ENCODE measurements at places on chromosomes 1 and 21.

DNA sequence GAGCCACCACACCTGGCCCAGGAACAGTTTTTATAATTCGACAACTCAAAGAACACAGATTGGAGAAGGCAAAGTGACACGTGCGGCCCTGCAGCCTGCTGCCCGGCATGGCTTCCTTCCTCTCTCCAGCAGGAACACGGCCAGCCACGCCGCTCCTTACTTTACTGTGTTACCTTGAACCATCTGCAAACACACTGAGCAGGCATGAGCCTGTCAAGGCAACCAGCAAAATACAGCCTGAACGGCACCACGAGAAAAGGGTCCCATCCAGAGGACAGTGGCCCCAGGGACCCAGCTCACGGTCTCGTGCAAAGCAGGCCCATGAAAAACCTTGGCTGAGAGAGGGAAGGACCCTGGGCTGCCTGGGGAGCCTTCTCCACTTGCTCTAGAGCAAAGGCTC, 38.8 kb downstream of the NPHP4 start:
- no peak for DNase-seq

DNA sequence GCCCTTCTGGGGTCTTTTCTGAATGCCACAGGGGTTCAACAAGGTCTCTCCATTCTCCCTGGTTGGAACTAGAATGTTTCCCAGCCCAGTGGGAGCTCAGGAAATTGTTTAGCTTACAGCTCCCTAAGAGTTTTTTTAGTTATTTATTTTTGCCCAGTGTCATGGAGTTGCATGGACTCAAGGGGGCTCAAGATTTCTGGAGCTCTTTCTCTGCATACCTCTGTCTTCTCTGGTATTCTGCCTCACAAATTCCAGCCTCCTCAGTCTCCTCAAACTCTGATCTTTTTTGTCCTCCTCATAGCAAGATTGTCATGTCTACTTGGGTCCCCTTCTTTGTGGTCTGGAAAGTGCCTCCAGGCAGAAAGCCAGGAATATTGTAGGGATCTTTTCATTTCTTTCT, 15.9 kb upstream of the PPP2R5A start:
- DNase-seq: no peak

DNA sequence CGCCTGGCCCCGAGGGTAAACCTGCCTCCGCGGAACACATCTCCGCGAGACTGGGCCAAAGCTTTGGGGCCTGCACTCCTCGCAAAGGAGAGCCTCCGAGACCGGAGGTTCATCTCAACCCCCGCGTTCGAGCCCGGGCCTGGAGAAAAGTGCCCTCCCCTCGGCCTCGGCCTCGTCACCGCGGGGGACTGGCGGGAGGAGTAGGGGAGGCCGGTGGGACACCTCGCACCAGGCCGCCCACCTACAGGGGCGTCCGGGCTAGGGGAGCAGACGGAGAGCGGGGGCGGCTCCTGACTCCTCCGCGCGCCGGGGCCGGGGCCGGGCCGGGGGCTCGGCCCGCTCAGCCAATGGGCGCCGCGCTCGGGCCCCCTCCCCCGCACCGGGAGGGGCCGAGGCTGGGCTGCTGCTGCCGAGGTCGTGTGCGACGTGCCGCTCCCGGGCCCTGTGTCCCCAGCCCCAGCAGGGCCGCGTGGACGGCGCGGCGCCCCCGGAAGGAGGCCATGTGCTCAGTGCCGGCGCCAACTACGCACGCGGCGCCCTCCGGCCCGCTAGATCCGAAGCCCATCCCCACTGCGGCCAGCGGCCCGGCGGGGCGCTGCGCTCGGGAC, 684 bp downstream of the SLC2A1 start:
- DNase-seq: peak; percentile 85

- no peak for DNase-seq
Measured at GRCh38 chr1:48250572-48250971, 28.1 kb downstream of the SLC5A9 start.

GRCh38 chr1:244216836-244217235, 165.8 kb downstream of the ZBTB18 start:
- DNase-seq: no peak

DNA sequence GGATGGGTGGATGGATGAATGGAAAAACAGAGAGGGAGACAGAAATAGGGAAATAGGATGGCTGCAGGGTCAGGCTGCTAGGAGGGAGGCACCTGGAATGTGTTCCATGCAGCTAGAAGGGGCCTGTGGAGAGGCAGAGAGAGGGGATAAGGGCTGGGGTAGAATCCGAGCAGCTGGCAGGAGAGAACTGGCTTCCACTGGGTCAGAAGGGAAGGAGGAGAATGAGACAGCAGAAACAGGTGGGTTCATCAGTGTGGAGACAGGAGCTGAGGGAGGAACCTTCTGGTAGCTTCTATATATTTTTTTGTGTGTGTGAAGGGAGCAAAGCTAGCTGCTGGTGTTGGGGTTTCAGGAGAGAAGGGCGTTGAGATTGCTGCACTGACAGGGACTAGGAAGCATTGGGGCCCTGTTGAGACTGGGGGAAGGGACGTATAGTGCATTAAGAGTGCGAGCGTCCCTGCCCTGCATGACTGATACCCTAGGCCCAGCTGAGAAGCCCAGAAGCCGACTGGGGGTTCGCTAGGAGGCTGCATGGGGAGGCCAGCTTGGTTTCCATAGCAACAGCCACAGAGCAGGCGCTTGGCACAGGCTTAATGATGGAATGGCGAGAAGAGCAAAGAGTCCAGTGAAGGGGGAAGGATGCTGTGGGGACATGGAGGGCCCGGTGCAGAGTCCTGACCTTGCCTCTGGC, 14.8 kb upstream of the KIF21B start:
- no peak for DNase-seq

DNA sequence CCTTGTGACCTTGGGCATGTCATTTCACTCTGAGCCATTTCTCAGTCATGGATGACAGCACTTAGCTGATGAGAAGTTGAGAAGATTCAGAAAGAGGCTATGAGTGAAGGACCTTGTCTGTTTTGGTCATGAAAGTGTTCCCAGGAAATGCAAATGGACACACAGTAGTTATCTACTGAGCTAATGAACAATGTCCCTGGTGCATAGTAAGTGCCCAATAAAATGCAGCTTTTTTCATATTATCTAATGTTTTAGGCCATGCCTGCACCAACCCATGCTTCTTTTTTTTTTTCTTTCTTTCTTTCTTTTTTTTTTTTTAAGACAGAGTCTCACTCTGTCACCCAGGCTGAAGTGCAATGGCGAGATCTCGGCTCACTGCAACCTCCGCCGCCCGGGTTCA, 44.4 kb upstream of the EPB41 start:
- DNase-seq: no peak

- no peak for DNase-seq
Measured at GRCh38 chr1:245687152-245687635, 532.4 kb downstream of the KIF26B start.

- DNase-seq: peak; percentile 48
Measured at GRCh38 chr1:27981145-27981544, 21.4 kb downstream of the XKR8 start.

DNA sequence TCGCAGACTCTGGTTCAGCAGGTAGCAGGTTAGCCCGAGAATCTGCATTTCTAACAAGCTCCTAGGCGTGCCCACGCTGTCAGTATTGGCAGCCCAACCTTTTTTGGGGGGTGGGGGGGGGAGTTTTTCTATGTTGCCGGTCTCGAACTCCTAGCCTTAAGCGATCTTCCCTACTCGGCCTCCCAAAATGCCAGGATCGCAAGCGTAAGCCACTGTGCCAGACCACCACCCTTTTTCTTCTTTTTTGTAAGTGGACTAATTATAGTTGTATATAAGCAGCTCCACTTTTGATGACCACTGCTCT, 480 bp upstream of the MIS18A start:
- no peak for DNase-seq

GRCh38 chr1:61247881-61248752, 165.8 kb downstream of the NFIA start:
- no peak for DNase-seq

DNA sequence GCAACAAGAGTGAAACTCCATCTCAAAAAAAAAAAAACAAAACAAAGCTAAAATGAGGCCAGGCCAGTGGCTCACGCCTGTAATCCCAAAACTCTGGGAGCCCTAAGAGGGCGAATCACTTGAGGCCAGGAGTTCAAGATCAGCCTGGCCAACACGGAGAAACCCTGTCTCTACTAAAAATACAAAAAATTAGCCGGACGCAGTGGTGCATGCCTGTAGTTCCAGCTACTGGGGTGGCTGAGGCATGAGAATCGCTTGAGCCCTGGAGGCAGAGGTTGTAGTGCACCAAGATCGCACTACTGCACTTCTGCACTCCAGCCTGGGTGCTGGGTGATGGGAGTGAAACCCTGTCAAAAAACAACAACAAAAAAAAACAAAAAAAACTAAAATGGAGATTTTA, 191.2 kb upstream of the SGIP1 start:
- DNase-seq: no peak

DNA sequence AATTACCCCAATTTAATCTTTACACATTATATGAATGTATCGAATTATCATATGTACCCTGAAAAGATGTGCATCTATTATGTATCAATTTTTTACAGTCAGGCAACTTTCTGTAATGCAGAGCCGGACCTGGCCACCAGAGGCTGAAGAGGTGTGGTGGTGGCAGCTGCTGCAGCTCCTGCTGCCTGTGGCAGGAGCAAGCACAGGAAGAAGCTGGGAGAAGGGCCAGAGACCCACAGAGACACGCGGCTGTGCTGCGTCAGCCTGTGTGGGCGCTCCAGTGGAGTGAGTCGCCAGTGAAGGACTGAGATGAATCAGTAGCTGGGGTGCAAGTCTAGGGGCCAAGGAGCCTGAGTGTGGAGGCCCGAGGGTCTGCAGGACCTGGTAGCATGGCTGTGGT, 74.3 kb upstream of the COG2 start:
- no peak for DNase-seq

- DNase-seq: peak; percentile 76
Measured at GRCh38 chr1:150259758-150260669, 2.4 kb downstream of the CA14 start.

DNA sequence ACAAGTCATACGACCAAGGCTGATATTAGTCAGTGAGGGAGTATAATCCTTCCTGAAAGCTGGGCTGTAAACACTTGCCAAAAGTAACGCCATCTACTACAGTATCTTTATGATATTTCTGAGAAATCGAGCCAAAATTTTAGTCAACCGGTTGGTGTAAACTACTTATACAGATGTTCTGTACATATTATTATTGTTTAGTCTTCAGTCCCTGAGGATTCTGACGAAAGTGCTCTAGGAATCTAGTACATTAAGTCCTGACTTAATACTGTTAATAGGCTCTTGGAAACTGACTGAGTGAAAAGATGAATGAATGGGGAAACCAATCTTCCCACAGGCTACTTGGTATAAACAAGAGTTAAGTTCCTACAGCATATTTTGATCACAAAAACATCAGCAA, 274.3 kb downstream of the USP25 start:
- no peak for DNase-seq

- DNase-seq: no peak
Measured at GRCh38 chr1:220093361-220094015, 444 bp upstream of the IARS2 start.

DNA sequence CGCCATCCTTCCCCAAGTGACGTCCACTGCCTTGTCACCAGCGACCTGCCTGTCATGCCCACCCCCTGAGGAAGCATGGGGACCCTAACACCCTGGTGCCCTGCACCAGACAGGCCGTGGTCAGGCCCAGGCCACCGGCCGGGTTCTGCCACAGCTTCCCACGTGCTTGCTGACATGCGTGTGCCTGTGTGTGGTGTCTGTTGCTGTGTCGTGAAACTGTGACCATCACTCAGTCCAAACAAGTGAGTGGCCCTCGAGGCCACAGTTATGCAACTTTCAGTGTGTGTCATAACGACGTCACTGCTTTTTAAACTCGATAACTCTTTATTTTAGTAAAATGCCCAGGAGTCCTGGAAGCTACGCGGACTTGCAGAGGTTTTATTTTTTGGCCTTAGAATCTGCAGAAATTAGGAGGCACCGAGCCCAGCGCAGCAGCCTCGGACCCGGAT, 8.5 kb upstream of the CTRC start:
- DNase-seq: peak; percentile 28

DNA sequence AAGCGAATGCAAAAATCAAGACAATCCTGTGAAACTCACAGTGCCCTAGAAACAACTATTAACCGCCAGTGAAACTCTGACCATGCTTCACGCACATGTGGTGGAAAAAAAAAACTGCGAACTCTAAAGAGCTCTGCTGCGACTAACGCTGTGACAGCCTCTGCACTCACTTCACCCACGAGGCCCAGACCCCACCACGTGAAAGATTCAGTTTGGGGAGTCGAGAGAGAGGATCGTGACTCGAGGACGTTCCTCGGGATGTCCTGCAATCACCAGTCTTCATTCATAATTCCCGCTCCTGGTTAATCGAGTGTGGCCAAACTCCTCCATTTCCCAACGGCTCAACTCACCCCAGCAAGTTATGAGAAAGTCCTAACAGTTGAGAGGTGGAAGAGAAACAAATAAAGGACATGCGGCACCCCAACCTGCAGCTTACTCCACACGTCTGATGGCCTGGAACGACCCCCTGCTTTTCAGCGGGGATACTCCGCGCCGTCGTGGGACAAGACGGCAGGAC, 1.1 kb downstream of the SERBP1 start:
- peak; percentile 35 for DNase-seq

- no peak for DNase-seq
Measured at GRCh38 chr1:191905781-191906180, 252.5 kb upstream of the RGS18 start.

DNA sequence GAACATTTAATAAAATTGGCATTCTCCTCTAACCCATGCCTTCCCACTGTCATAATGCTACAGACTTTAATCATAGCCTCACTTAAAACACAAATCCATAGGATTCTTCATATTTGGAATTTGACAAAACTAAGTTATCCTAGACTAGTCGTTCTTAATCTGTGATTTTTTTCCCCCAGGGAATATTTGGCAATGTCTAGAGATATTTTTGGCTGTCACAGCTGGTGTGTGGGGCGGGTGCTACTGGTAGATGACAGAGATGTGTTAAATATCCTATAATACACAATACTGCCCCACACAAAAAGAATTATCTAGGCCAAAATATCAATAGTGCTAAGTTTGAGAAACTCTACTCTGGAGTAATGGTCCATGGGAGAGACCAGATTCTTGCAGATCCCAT, 95.8 kb upstream of the HMGB4 start:
- no peak for DNase-seq

DNA sequence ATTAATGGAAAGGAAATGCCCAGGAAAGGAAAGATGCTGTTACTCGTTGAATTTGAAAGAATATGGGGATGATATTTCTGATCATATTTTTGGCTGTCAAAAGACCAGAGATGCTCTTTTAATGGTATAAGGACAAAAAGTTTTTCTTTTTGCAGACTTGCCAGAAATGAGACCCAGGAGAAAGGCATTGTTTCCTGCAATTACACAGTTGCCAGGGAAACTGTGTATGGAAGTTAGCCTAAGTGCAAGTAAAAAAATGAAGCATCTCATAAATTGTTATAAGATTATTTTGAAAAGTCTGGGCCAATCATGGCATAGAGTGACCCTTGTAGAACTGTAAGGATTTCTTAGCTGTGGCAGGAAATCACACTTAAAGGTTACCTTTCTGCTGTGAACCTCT, 155.7 kb upstream of the BEND5 start:
- DNase-seq: no peak

DNA sequence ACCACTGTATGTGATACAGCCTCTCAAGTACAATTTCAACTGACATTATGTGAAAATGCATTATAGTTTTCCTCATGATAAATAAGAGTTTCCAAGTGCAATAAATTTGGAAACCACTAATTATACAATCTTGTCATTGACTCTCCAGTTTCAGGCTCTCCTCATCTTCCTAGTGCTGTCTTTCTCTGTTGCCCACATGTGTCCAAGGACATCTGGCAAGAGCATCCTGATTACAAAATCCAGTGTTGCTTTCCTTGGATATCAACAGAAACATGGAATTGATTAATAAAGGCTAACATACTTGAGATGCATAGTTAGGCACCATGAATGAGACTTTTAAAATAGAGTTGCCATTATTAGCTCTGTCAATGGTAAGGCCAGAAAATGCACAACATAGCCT, 15.6 kb upstream of the MAP10 start:
- DNase-seq: no peak

Measured in left hindlimb (tissue), 1 donor.